ENCODE measurements at places on chromosomes 16 and 17.

- no peak for DNase-seq
These were observed 7.9 kb downstream of the ELMO3 start for GRCh38 chr16:67206838-67207248.

- peak; percentile 17 for DNase-seq
These were observed 290.6 kb upstream of the CCL2 start for GRCh38 chr17:33964344-33964979.

DNA sequence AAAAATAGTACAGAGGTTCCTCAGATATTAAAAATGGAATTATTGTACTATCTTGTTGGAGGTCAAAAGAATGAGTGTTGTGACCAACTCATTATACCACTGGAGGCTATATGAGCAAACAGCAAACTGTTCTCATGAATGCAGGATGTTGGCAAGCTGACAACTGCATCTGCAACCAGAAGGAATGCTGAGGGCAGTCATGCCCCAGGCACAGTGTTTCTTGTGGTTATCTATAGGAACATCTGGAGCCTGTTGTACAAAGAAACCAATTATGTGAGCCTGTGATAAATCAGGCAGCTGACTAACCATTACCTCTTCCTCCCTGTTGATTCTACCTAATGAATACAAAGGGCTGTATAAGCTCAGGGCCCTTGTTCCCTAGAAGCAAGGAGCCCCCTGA lies 2057.1 kb downstream of the TP53TG3F start:
- no peak for DNase-seq

DNA sequence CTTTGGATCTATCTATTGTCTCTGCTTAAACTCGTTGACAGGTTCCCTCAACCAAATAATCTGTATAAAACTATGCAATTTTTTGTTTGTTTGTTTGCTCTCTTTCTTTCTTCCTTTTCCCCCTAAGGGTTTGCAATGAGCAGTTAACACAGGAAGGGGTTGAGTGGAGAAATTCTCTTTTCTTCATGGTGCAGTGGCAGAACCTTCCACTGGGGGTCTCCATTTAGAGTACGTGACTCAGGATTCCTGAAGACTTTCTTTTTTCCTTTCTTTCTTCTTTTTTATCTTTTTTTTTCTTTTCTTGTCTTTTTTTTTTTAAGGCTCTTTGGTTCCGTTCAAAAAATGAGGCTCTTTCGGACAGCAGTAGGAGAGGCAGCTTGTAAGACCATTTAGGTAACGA lies 19.5 kb upstream of the RBFOX1 start:
- no peak for DNase-seq

DNA sequence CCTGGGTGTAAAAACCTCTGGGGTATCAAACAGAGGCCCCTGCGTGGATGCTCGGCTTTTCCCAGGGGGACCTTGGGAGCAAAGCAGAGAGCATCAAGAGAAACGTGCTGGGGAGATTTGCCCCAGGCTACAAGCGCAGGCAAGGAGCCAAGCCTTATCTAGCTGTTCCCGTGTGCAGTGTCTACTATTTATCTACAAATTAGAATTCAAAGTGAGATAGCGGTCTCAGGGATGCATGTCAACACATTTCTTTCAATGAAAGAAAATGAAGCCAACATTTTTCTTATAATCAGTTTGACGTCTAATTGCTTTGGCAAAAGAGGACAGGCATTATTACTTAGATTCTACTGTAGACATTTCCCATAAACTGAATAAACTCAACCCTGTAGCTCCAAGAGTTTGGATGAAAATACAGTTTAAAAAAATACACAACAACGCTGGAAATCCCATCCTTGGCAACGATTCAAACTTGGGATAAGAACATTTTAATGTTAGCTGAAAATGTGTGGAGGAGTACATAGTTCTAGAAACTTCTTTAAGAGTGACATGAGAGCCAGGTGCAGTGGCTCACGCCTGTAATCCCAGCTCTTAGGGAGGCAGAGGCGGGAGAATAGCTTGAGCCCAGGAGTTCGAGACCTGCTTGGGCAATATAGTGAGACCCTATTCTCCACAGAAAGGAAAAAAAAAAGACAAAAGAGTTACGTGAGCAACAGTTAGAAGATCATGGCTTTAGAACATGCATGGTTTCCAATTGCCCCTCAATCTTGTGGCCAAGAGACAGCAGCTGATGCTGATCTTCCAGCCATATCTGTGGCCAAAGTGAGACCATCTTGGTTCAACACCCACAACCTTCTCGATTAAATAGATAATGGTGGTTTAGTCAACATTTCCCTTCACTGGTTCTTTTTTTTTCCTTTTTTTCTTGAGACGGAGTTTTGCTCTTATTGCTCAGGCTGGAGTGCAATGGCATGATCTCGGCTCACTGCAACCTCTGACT lies 7.2 kb downstream of the SPNS3 start:
- DNase-seq = no peak

DNA sequence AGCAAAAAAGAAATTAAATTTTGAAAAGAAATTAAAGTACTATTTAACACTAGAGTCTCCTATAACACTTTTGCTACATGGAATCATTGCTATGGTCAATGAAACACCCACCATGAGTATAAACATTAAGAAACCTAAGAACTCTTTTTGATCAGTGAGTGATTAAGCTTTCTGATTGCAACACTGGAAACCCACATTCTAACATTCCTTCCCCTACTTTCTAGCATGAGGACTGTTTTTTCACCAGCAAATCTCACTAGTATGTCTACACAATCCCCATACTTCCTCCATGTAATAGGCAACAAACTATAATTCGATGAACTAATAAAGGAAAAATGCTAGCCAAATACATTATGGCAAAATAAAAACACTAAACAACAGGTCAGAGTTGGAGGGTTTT lies 54.7 kb downstream of the SKAP1 start:
- no peak for DNase-seq

GRCh38 chr17:33389504-33390135 lies 96.5 kb upstream of the ASIC2 start:
- DNase-seq = no peak

DNA sequence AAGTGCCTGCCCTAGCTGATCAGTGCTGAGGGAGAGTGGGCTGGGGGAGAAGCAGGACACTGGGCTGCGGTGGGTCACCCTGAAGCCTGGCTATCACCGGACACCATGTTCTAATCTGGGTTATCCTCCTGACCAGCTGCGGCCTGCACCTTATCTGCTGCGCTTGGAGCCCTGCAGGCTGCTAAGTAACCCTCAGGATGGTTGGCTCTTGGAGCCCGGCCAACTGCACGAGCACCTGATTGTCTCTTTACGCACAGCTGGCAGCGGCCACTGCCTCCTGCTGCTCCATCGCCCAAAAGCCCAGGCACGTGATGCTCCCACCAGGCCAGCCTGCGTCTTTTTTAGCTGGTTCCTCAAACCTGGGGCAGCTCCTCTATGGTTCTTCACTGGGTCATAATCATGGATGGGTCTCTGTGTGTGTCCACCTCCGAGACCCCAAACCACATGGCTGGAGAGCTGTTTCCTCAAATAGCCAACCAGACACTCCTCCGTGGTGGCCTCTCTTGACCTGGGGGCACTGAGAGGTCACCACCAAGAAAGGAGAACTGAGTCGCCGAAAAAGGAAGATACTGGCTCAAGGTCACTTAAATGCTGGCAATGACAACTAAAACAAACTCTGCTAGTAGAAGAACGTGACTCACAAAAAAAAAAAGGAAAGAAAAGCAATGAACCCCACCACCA lies 21.7 kb downstream of the SPHK1 start:
- DNase-seq = no peak

GRCh38 chr16:78566397-78567073 lies 467.1 kb downstream of the WWOX start:
- no peak for DNase-seq

DNA sequence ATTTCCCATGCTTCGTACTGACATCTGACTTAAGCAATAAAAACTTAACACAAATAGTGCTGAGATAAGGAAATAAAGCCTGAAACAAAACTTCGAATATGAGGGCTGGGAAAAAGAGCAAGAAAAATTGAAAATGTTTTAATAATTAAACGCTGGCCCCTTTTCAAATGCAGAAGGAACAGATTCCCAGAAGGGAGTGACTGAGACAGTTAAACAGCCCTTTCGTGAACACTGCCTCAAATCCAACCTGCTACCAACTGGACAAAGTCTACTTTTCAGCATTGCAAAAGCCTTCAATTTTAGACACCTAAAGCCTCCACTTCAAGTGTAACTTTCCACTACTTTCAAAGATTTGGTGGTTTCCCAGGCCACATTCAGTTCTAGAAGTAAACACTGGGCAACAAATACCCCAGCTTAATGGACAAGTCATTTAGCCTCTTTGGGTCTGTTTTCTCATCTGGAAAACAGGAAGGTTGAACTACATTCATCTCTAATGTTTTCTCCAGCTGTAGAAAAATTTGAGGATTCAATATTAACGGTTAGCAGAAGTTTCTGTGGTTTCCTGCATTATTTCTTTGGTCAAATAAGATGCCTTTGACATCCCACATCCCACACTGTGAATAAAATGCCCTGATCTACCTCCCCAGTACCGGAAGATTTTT lies 11.8 kb downstream of the RFFL start:
- no peak for DNase-seq

DNA sequence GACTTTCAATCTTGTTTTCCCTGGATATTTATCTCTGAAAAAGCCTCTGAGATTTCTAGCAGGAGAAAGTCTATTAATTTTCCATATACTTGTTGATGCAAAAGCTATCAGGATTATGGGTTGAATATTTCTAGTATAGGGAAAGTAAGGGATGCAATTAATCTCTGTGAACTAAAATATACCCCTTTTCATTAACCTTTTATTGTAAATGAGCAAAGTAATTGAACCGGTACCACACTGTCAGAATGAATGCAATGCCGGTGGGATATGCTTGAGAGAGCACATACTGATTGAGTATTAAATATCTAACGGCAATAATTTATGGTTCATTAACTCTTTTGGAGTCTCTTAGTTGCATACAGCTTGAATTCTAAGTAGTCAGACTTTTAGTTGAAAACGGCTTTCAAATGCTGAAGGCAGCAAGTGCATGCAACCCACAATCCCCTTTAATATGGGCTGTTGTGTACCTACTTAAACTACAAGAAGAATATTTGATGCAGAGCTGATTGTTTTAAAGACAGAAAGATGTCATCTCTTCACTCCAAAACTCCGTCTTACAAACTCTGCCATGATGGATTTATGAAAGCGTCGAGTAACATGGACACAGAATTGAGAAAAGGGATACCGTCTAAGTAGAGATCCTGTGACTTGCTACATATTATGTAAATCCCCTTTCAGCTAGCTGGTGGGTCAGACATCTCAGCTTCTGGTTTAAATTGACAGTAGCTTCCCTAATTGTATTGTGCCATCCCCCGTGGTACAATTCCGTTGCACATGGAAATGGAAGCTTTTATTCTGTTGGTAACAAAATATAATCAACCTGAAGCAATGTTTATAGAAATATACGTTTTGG lies 141.3 kb upstream of the CDH8 start:
- DNase-seq = no peak

GRCh38 chr16:27427538-27427937 lies 25.6 kb downstream of the IL21R start:
- no peak for DNase-seq

- DNase-seq = no peak
These were observed 8.1 kb downstream of the SERPINF1 start for GRCh38 chr17:1769822-1770477.

GRCh38 chr16:27291106-27291505 lies 22.5 kb upstream of the NSMCE1 start:
- DNase-seq = no peak

DNA sequence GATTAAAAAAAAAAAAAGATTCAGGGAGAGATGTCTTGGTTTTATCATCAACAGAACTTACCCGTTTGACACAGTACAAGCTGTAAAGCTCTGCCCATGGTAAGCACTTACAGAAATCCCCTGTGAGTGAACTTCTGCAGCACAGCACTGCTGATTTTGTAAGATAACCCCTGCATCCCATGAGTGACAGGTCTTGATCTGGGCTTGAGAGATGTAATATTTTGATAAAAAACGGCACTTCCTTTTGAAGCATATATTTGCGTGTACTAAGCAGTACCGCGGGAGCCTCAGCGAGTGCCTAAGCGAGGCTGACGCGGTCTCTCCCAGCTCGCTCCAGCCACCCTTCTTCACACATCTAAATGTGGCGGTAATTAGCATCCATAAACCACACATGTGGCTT lies 50.5 kb downstream of the IKZF3 start:
- DNase-seq = peak; percentile 83

DNA sequence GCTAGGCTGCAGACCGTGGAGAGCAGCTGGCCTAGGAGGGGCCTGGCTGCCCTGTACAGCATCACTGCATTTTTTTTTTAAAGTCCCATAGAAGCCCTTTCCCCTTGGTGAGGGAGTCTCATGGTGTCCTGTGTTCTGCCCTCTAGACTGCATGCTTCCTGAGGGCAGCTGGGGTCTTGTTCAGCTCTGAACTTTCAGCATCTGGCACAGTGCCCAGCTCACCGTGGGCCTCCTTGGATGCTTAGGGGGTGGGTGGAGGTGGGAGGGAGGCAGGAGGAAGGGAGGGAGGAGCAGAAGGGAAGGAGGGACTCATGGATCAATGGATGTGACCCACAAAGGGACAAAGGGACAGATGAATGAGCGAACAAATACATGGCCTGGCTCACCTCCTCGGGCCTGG lies 63.4 kb upstream of the TMEM97 start:
- DNase-seq = no peak

GRCh38 chr16:56607109-56607618 lies 1.2 kb upstream of the MT2A start:
- no peak for DNase-seq

- no peak for DNase-seq
These were observed 600 bp upstream of the BLTP2 start for GRCh38 chr17:28645576-28645939.

GRCh38 chr17:75693500-75694481 lies 26.7 kb downstream of the SAP30BP start:
- DNase-seq = no peak

DNA sequence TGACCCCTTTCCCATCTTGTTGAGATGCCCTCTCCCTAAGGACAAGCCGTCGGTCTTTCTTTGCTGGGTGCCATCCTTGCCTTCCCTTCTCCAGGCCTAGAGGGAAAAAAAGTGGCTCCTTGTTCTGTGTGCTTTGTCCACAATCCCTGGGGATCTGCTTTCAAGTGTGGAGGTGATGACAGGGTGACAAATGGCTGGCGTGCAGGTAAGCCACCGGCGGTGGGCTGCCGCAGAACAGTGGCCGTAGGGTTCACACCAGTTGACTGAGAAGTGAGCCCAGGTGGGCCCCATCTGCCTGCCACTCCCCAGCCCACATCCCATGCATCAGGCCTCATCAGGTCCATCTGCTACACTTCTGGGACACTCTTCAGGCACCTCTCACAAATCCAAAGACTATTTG lies 11.4 kb upstream of the CALB2 start:
- no peak for DNase-seq

DNA sequence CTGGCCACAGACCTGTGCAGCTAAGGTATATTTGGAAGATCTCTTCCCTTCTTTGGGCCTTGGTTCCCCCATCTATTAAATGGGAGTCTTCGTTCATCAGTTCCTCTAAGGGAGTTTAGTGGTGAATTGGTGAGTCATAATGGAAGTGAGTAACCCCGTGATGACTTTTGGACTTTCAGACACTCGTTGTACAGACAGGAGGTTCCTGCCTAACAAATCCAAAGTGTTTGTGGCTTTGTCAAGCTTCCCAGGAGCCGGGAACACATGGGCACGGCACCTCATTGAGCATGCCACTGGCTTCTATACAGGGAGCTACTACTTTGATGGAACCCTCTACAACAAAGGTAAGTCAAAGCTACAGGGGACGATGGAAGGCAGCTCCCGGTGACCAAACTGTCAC lies 40.4 kb downstream of the WSCD1 start:
- no peak for DNase-seq
